ENCODE measurements at places on chromosomes 2 and 18. TPM values are rescaled to one million over a fixed set of nuclear protein-coding genes. Genes with fewer than 3 reads are reported as not detected.

DNA sequence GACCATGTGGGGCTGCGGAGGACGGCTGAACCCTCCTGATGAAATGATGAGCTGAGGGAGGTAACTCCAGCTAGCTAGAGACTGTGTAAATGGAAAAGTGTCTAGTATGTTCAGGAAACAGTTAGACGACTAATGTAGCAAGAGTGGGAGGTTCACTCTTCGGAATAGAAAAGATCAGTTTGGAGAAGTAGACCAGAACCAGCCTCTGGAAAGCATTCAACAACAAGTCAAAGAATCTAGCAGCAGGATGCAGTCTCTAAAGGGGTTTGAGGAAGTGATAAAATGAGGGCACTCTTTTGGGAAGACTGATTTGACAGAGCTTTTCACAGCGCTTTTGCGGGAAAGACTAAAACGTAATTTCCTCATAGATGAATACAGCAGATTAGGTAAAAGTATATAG lies 79.6 kb downstream of the GAREM1 start:
- DNase-seq = no peak

DNA sequence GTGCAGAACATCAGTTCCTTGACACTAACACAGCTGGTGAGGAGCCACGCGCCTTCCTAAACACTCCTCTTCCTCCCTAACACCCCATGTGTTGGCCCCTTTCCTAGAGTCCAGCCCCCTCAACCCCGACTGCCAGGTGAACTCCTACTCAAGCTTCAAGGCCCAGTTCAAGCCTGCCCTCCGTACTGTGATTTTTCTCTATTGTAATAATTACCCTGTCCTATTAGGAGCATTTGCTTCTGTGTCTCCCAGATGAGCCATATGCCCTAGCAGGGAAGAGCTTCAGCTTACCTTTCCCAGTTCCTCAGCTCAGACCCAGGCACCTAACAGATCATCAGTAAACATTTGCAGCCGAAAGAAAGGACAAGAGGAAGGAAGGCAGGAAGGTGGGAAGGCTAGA lies 130.6 kb upstream of the SALL3 start:
- DNase-seq = no peak

- DNase-seq = no peak
These were observed 2.6 kb downstream of the ADCYAP1 start for GRCh38 chr18:907115-907884.

DNA sequence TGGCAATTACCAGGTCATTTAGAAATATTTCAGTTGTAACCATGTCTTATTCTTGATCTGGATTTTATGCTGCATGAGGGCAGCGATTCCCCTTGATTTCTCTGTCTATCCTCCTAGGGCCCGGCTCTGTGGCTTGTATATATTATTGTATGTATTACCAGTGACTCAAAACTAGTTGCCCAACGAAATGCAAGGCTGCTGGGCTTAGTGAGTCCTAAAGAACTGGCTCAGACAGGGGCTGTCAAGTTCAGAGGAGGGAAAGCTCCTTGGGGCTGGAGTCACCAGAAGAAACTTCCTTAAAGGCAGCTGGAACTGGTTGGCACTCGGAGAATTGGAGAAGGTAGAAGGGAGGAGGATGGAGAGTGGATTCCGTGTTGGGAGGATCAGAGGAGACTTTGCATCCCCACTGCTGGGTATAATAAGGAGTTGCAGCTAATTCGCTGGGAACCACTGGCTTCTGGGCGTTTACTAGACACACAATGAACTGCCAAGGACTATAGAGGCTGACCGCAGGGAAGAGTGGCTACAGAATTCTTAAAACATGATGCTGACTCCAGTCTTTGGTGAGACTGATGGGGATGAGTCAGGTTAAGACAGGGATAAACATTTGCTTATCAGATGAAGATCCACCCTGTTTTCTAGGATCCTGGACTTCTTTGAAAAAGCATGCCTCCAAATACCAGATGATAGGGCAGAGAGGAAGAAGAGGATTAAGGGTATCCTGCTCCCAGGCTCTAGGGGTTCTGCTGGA lies 104.3 kb downstream of the PRKCE start:
- DNase-seq = no peak

GRCh38 chr2:54387059-54387991 lies 68.8 kb upstream of the SPTBN1 start:
- no peak for DNase-seq

DNA sequence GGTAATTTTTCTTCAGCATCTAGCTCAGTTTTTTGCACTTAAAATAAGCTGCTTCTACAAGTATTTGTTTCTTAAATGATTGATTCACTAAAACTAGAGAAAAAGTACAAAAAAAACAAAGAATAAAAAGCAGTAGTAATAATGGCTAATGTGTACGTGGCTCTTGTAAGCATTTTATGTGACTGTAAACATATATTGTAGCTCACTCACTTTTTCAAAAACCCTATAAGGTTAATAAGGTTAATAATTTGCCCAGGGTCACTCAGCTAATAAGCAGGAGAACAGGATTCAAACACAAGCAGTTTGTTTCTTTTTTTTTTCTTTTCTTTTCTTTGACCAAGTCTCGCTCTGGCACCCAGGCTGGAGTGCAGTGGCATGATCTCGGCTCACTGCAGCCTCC lies 67.5 kb downstream of the RMDN2 start:
- no peak for DNase-seq

GRCh38 chr18:21406116-21406515 lies 164.1 kb downstream of the GREB1L start:
- DNase-seq = no peak

The EVX2 gene
- total RNA-seq = 0.43 TPM

The MAP2 gene
- total RNA-seq = 123 TPM

The SP140 gene
- total RNA-seq = not detected

The LIMS3 gene
- total RNA-seq = 1.2 TPM
